NCI-H1417 treated with DMSO at 0.1 percent for 48 hours (cell line): ENCODE measurements at places on chromosomes 3 and 15.

DNA sequence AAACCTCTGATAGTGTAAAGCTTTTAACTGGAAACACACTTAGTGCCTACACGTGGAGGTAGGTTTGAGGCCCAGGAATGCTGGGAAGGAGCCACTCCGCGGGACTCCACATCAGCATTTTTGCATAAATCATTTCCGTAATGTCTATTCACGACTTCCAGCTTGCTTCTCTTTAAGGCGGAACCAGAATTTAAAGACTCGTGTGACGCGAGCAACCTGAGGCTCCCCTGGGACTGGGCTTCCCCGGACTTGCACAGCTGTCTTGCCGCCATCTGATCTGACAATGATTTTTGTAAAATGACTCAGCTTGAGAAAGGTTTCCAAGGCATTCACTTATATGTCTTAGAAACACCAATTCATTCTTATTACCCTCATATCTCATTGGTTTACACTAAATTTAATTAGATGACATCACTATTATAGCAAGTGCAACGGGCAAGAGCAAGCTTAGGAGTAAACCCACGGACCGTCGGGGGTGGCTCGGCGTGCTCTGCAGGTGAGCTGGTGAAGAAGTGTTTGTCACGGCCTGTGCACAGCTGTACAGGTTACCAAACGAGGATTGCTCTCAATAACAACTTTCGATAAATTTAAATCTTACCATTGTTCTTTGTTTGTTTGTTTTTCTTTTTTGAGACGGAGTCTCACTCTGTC lies 95.2 kb downstream of the CHSY1 start:
- no peak for DNase-seq

- DNase-seq: no peak
These were observed 150.8 kb upstream of the KCNMB2 start for GRCh38 chr3:178385280-178385952.

GRCh38 chr3:87621667-87622066 lies 345.3 kb upstream of the POU1F1 start:
- DNase-seq: no peak

- DNase-seq: no peak
These were observed 236.7 kb downstream of the ADAMTSL3 start for GRCh38 chr15:83890587-83890986.

- DNase-seq: no peak
These were observed 12.4 kb downstream of the VILL start for GRCh38 chr3:38002940-38003339.

DNA sequence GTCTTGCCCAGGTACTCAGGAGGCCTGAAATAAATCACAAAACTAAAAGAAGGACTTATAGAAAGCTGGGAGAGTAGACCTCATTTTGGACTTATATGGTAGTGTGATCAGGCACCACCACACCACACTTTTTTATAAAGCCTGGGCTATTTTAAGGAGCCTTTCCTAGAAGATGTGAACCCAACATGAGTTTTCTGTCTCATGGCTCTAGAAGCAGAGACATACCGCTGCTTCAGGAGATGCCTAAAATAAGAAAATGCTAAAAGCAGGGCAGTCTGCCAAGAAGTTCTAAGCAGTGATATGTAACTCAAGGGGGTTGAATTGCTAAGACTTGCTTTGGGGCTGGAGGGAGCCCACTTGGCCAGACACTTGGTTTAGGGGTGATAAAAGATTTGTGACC lies 49.6 kb downstream of the SUMF1 start:
- no peak for DNase-seq

- no peak for DNase-seq
These were observed 34.7 kb downstream of the EPHB1 start for GRCh38 chr3:134829721-134830120.

- DNase-seq: no peak
These were observed 225.6 kb upstream of the ROPN1 start for GRCh38 chr3:124217542-124217941.

DNA sequence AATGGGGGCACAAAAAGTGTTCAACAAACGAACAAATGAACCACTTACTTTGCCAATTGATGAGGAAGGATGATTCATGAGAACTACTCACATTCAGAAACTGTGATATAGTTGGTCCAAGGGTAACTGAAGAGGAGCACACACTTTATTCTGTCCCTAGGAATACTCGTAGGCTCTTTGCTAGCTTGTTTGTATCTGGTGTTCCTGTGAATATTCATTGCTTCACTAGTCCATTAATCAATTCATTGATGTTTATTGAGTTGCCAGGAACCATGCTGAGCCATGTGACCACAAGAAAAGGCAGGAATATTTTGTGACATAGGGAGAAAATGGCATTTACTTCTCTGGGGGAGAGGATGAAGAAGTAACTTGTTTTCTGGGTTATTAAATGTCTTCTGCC lies 338.3 kb downstream of the IL20RB start:
- DNase-seq: no peak
